ENCODE measurements at places on chromosomes 2 and 18.
A peak's percentile ranks its signal among the peaks of the same experiment; 100 is the strongest.

DNA sequence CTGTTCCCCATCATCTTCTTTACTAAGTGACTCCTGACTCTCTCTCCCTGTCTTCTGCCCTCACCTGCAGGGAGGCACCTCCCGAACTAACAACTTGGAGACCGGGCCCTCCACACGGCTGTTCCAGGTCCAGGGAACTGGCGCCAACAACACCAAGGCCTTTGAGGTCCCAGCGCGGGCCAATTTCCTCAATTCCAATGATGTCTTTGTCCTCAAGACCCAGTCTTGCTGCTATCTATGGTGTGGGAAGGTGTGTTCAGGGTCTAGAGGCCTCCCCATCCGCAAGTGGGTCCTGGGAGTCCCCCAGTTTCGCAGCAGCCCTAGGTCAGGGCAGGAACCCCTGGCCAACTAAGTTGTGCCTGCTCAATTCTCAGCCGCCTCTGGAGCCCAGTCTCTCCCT is 15.5 kb downstream of the VIL1 start:
- DNase-seq = no peak

DNA sequence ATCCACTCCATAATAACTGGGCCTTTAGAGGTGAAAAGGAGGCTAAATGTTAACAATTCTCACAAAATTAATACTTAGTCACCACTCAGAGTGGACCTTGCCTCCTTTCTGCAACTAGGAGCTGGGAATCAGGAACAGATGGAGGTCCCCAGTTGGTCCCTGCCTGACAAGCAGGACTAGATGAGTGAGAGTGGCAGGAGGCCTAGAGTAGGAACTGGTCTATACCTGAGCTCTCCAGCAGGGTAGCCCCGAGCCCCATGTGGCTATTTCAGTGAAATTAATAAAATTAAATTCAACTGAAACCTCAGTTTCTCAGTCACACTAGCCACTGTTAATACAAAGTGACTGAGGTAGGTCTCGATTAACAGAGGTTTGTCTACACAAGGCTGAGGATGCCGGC is 150.5 kb downstream of the MYO5B start:
- DNase-seq = no peak

- DNase-seq = peak; percentile 55
Observed at GRCh38 chr2:95025406-95026319, at the start of gene MAL. Gene MAL, plus strand, starts transcription at chr2:95025708. Its CDS starts 85 bp downstream, at chr2:95025793.

GRCh38 chr2:213068676-213069359 is 82.6 kb downstream of the IKZF2 start:
- DNase-seq = no peak

- no peak for DNase-seq
Observed at GRCh38 chr2:30611583-30611982, 164.5 kb downstream of the LCLAT1 start.

- DNase-seq = no peak
Observed at GRCh38 chr2:30257266-30258214, 26.2 kb downstream of the LBH start.
